Memory B cell (primary cell): ENCODE measurements at places on chromosomes 4 and X.

DNA sequence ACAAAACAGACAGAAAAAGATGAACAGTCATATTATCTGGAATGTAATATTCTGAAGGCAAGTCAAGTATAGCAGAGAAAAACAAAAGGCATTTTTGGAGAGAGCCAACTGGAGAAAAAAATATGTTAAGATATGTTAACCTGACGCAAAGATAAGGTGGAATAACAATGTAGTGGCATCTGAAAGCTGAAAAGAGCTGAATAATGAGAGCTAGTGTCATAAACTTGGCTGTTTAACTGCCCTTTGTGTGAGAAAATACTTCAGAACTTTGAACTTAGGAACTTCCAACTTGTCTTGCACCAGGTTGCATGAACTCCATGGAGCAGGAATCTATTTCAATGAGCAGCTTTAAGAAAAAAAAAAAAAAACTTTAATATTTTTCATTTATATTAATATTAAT is 32.9 kb downstream of the RAB33A start:
- no peak for DNase-seq

DNA sequence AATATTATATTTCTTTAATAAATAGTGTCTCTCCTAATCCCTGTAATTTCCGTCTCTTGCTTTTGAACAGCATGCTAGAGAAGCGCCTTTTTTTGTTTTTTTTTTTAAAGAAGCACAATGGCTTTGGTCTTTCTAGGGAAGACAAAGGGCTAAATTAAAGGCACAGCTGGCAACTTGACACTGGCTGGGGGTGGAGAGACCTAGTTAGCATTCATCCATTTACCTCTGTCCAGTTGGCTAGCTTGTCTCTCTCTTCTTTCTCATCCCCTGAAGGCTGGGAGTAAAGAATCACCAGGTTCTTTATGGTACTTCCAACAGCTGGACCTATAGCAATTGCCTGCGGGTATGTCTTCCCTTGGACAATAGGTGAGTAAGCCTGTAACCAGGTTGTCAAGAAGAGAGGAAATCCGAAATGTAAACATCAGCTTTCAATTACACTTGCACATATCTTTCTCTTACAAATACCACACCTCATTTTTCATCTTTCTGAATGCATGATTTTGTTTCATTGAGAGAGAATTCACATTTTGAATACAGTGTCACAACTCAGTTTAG is 178.4 kb upstream of the GPR101 start:
- no peak for DNase-seq

DNA sequence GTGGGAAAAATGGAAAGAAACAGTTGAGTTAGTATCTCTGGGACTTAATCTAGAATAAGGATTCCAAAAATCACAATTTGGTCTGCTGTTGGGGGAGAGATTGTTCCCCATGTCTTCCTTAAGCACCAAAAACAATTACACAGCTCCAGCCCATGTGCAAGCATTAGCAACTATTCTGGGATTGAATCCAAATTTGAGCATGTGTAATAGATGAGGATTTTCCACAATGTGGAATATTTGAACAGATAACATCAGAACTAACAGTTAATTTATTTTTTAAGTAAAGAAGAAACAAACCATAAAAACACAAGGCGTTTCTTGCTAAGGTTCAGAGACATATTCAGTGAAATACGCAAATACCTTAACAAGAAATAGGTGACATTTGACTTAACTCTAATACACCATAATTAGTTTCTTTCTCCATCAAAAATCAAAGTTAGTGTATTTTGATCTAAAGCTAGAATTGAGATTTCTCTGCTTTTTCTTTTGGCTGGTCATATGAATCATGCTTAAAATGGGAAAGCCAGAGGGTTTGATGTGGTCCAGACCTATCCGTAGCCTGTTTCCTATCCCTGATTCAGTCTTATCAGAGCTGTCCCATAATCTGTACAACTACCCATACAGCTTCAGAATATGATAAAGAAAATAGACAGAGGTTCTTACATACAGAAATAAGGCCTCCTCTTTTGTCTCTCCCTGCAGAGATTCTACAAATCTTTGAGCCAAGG is 413.4 kb downstream of the PACRGL start:
- DNase-seq, result no peak

DNA sequence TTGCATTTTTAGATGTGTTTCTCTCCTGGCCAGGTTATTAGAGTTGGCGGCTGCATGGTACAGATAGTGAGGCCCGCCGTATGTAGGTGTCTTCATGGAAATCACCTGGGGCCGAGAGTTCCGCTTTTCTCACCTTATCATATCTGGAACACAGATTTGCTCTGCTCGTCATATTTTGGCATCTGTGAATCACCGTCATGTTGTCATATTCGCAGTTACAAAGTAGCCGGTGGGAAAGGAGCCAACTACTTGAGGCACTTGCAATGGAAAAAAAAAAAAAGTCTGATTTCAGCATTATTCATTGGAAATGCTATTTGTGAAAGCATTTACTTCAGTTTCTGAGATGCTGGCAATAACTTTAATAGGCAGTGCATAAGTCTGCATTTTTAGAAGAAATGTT is 1715.2 kb upstream of the TENM3 start:
- no peak for DNase-seq

- DNase-seq, result no peak
Observed at GRCh38 chr4:171924746-171925376, 111.7 kb downstream of the GALNTL6 start.
